Thoracic aorta (tissue), 2 donors: ENCODE measurements at places on chromosomes 2 and 18. TPM values are rescaled to one million over a fixed set of nuclear protein-coding genes. Genes with fewer than 3 reads are reported as not detected.
A peak's percentile ranks its signal among the peaks of the same experiment; 100 is the strongest.

FN1 gene
- total RNA-seq, result 8,882 TPM

GRCh38 chr2:79935771-79936657 lies 368.5 kb downstream of the LRRTM1 start:
- no peak for DNase-seq

- DNase-seq, result no peak
These were observed 62.3 kb downstream of the WDSUB1 start for GRCh38 chr2:159224061-159224813.

DNA sequence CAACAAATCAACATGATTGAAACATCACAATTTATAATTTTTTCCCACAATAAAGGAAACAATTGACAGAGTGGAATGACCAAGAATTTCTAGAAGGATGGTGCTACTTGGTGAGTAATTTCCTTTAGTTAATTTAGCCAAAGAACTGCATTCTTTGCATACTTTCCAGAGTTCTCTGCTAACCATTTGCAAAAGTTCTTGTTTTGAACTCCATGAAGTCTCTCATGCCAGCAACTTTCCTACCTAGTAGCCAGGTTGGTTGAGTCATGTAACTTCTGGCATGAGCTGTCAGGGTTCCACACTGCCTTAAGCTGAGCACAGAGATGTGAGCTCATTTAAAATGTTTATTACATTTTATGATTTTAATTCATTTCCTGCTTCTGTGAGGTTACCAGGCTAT lies 539.6 kb downstream of the PID1 start:
- peak; percentile 6 for DNase-seq

- DNase-seq, result no peak
These were observed 250.9 kb downstream of the DSEL start for GRCh38 chr18:67265464-67266245.

DNA sequence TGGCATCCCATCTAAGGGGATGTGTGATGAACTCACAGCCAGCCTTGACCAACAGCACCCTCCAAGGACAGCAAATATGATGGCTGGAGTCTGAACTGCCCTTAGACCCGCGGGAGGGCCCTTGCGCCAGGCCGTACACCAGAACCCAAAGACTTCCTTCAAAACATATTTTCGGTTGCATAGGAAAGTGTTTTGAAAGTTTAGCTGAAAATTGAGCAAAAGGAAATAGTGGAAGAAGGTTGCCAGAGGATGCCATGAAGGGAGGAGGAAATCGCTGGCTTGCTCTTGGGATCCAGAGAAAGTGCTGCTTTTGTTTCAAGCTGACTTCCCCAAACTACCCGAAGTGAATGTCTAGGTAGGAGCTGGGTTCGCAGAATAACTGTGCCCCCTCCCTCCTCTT lies 61.3 kb downstream of the IL1R2 start:
- DNase-seq, result no peak

GRCh38 chr2:220445429-220446105 lies 818.1 kb downstream of the SLC4A3 start:
- DNase-seq, result no peak

- no peak for DNase-seq
These were observed 11.6 kb downstream of the MAP3K20 start for GRCh38 chr2:173087214-173087581.

NAT8 gene
- not detected for total RNA-seq

DNA sequence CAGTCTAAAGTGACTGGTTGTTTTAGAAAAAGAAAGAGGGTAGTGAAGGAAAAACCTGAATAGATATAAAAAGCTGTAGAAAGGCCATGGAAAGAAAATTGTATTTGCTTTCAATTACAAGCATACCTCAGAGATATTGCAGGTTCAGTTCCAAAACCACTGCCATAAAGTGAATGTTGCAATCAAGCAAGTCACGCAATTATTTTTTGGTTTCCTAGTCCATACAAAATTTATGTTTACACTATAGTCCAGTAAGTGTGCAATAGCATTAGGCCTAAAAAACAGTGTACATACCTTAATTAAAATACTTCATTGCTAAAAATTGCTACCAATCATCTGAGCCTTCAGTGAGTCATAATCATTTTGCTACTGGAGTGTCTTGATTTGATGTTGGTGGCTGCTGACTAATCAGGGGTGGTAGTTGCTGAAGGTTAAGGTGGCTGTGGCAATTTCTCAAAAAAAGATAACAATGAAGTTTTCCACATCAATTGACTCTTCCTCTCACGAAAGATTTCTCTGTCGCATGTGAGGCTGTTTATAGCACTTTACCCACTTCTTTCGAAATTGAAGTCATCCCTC lies 2003.8 kb upstream of the PIK3C3 start:
- DNase-seq, result no peak

DNA sequence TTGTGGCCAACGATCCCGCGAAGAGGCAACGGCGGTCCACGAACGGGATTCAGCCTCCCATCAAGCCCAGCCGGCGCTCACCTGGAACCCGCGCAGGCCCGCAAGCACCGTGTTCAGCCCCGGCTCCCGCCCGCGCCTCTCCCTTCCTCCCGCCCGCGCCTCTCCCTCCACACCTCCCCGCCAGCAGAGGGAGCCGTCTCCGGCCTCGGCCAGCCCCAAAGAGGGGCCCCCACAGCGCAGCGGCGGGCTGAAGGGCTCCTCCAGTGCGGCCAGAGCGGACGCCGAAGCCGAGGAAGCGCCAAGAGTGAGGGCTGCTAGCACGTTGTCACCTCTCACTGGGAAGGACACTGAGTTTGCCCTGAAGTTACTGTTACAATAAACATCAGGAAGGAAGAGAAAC lies 55.3 kb upstream of the LAPTM4A start:
- DNase-seq, result no peak
